A375 (cell line): ENCODE measurements at places on chromosomes 5 and 9. TPM values are rescaled to one million over a fixed set of nuclear protein-coding genes. Genes with fewer than 3 reads are reported as not detected.

The SAXO1 gene
- not detected in 2 replicates for total RNA-seq

The FBLL1 gene
- 1.8 and 7.6 TPM in 2 replicates for total RNA-seq

The SLC2A8 gene
- not detected in 2 replicates for total RNA-seq

The CDX1 gene
- not detected in 2 replicates for total RNA-seq

The SLC25A2 gene
- total RNA-seq: 0.19 TPM in 1 of 2 replicates, not detected in the other

The STRBP gene
- total RNA-seq: 10.3 and 10.5 TPM in 2 replicates

The TXNDC8 gene
- not detected in 2 replicates for total RNA-seq
